ENCODE measurements at places on chromosomes 6 and 20.

DNA sequence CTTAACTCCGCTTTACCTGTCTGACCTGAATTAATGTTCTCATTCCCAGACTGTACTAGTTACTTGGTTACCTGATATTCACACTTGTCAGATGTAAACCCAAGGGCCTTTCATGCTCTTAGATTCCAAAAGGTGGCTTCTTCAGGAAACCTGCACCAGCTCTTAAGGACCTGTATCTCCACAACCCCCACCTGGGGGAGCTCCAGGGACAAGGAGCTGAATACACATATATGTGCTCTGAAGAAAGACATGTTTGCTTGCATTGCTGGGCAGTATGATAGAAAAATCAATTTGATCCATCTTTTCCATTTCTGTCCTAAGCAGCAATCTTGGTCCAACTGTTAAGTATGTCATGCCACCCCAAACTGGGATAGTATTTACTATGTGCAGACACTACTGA, 64.8 kb upstream of the POU3F2 start:
- DNase-seq = peak; percentile 45

DNA sequence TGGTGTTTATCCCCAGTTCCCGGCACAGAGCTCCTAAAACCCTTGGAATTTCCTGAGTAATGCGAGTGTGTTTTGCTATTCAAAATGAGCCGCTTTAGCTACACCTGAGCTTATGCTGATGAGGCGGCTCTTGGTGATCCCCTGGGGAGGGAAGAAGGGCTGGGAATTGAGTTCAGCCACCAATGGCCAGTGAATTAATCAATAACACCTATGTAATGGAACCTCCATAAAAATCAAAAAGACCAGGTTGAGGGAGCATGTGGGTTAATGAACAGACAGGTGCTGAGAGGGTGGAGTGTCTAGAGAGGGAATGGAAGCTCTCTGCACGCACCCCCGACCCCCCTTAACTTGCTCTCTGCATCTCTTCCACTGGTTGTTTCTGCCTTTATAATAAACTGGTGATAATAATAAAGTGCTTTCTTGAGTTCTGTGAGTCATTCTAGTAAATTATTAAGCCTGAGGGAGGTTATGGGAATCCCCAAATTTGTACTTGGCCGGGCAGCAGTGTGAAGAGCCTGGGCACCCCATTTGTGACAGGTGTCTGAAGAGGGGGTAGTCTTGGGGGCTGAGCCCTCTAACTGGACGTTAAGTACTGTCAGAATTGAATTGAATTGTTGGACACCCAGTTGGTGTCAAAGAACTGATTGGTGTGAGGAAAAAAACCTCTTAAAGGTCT, 24.6 kb upstream of the SERPINB1 start:
- no peak for DNase-seq

GRCh38 chr20:49344975-49345374, 67.1 kb upstream of the ZNFX1 start:
- peak; percentile 95 for DNase-seq

GRCh38 chr6:17716221-17716620, 9.5 kb upstream of the NUP153 start:
- peak; percentile 36 for DNase-seq

All from fibroblast of upper back skin (primary cell).